ENCODE measurements at places on chromosomes 12 and 14.

- no peak for DNase-seq
These were observed 123.6 kb upstream of the SLC16A7 start for GRCh38 chr12:59472273-59472672.

DNA sequence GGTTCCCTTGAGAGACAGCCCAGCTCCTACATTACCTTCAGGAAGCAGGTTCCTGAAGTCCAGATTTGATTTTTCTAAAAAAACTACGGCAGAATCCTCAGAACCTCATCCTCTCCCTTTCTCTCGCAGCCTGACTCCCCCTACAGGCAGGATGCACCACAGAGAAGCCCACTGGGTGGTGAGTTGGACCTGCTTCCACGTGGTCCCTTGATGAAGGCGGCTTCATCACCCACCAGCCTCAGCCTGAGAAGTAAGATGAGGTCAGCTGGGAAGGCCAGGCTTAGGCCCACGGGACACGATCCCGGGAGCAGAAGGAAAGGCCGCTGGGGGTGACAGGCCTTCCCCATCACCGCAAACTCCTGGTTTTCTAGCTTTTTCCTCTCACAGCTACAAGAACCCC lies 83.0 kb downstream of the ACTN1 start:
- peak; percentile 14 for DNase-seq

- no peak for DNase-seq
These were observed 149.7 kb upstream of the ARHGAP5 start for GRCh38 chr14:31927348-31927832.

DNA sequence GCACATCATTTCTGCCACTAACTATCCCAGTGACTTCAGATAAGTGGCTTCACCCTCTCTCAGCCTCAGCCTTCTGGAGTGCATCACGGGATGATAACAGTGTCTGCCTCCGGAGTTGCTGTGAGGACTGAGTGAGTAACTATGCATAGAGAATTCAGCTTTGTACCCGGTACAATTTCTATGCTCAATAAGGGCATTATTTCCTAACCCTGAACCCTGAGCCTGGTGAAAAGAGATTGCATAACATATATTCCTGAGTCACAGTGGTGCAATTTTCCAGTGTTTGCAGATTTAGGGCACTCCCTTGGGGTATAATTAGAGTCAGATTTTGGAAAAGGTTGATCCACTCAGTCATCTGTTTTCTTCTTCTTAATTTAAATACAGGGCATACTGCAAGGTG lies 181.1 kb downstream of the PTPN11 start:
- no peak for DNase-seq

DNA sequence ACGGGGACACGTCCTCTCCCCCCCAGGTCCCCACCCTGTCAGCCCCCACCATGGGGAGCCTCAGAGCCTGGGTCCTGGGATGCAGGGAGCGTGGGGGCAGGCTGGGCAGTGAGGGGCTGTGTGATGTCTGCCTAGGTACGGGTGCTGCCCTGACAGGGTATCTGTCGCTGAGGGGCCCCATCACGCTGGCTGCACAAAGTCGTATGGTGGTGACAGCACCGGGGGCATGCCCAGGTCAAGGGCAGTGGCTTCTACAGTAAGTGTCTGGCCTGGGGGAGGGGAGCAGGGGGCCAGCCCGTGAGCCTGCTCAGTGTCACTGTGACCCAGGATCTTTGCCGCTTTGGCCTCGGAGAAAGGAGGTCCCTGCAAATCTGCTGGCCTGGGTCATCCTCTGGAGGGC lies 23.3 kb downstream of the PAPLN start:
- DNase-seq = no peak

GRCh38 chr12:119949145-119949544 lies 39.9 kb upstream of the BICDL1 start:
- no peak for DNase-seq

- peak; percentile 39 for DNase-seq
These were observed 76.8 kb downstream of the HSD17B6 start for GRCh38 chr12:56839915-56840325.

DNA sequence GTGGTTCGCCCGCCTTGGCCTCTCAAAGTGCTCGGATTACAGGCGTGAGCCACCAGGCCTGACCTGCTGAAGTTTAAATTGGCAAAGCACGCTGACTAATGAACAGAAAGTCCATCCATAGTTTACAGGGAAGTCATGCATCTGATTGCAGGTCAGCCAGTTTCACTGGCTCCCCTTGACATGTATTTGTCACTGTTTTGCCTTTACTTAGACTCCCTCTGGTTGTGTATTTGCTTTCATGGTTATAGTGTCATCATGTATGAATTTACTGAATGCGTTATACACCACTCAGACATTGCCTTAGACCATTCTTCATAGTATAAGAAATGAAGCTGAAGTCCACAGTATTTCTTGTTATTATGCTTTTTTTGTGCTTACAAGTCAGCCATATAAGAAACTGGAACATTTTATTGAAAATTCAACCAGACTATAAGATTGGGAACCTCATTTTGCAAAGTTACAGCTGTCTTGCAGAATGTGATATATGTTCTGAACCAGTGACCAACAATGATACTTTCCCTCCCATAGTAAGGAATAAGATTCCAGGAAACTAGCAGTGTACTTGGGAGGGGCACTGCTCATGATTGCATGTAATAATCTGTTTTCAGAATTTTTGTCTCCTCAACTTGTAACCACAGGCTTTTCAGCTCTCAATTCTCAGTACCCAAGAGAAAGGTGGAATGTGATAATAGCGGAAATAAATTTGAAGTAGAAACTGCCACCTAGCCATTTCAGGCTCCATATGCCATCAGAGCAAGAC lies 51.9 kb upstream of the ATF7IP start:
- no peak for DNase-seq

DNA sequence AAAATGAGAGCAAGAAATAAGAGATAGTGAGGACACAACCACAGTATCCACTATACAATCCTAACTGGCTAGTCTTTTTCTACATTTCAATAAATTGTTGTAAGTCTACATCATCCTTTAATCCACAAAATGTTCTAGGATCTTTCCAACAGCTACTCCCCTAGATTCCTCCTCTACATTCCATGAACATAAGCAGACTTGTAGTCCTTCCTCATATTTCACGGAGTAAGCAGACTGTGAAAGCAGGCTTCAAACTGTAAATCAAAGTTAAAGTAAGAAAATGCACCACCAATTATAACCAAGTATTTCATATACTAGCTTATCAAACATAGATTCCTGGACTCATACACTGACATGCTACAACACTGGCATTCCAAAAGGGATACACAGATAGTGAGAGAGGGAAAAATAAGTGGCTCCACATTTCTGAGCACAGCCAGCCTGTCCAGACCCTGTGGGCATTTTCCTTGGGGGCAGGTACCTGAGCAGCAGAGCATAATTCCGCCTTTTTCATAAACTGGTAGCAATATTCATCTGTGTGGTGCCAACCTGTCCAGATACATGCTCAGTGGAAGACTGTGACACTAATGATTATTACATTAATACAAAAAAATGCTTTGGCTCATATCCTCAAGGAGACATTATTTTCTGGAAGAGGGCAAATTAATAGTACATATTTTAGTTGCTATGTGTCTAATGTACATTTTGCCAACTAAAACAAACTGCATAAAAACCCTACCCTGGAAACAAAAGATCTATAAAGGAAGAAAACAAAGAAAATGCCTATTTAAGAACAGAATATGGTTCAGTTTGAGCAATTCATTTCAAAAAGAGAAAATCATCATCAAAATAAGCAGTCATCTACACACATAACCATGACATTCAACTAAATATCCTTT lies 113.3 kb upstream of the FSCB start:
- DNase-seq = no peak

- no peak for DNase-seq
These were observed 7.5 kb upstream of the PRKAG1 start for GRCh38 chr12:49026101-49026500.
